Pancreas (tissue), 10 donors: ENCODE measurements at places on chromosomes 6 and 20.

GRCh38 chr6:78670802-78671201 is 196.5 kb upstream of the IRAK1BP1 start:
- no peak for DNase-seq

DNA sequence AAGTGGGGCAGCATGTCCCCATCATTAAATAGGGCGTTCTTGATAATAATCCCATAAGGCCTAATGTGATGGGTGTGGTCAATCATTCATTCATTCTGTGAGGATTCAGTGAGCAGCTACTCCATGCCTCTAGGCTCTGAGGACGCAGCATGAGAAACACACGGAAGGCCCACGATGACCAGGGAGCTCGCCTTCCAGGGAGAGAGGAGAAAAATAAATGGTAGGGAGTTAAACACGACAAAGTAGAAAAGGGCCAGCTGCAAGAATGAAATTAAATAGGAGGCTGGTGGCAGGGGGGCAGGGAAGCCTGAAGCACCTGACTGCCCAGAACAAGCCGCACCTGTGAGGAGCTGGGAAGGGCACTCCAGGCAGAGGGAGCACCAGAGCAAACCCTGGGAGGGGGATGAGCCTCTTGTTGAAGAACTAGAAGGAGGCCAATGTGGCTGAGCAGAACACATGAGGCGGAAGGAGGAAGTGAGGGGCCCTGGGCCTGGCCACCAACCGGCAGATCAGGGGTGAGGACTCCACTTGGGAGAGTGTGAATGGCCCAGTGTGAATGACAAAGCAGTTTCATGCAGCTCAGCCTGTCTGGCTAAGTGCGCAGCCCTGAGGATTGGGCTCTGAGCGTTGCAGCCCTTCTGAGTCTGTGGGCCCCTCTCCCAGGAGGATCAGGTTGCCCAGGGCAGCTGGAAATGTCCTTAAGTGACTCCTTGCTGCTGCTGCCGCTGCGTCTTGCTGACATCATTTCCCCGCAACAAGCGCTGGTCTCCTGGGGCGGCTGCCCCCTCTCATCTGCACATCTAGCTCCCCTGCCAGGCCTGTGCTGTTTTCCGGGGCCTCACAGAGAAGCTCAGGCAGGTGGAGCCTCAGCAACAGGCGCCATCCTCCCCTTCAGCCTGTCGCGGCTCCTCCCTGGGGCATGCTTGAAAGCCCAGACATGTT is 99.9 kb downstream of the CDH26 start:
- DNase-seq: no peak

DNA sequence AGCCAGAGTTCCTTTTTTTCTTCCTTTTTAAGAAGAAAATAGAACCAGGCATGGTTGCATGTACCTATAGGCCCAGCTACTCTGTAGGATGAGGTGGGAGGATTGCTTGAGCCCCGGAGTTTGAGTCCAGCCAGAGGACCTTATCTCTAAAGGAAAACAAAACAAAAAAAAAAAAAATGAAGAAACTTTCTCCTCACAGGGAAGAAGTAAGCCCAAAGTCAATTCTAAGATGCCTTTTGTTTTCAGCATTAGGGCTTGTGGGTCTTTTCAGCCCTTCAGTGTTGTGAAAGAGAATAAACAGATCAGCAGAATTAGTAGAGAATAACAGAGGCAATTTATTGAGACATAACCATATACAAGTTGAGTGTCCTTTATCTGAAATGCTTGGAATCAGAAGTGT is 26.8 kb downstream of the ZNF451 start:
- DNase-seq: no peak

DNA sequence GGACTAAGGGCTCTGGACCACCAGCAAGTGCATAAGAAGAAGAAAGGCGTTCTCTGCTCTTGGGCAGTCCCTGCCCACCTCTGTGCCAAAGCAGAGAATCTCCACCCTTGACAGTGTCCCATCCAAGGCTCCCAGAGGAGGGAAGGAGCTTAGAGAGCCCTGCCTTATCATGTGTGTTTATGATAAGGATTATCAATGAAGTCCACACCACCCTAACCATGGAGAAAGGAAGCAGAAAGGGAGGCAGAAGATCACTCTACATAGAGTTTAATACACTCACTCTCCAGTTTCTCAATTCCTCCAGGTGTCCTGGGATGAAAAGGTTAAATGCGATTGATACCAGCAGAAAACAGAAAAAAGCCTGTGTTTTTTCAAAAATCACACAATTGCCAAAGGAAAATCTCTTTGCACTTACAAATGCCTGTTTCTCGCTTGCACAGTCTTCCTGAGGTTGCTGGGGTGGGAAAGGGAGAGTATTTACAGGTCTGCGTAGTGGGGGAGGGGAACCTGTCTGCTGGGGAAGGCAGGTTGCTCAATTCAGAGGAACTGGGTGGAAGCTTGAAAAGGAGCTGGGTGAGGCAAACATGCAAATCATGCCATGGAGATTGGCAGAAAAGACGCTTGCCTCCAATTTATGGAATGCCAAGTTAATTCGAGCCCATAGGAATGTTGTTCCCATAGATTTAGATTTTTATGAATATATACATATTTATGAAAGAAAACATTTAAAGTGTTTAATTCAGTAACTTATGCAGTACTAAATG is 104.0 kb downstream of the EYA2 start:
- no peak for DNase-seq

DNA sequence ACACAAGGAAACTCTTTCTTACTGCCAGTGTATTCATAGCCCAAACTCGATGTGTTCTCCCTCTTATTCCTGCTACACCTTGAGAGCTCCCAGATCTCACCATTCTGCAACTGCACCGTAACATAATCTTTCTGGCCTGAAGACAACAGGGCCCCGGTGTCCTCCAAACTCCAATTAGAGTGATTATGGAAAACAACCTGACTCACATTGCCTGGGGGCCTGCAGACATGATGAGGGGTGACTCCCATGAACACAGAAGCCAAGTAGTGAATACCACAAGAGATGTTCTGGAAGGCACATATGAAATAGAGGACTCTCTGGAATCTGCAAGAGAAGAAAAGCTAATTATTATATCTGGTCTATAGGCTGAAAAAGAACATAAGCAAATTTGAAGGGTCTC is 19.7 kb downstream of the SLC22A16 start:
- no peak for DNase-seq
